NCI-H446 (cell line): ENCODE measurements at places on chromosomes 12 and 14.

- DNase-seq: no peak
These were observed 400.8 kb downstream of the GXYLT1 start for GRCh38 chr12:41743835-41744234.

GRCh38 chr14:67756496-67756895 lies 54.8 kb downstream of the RDH12 start:
- DNase-seq: no peak

DNA sequence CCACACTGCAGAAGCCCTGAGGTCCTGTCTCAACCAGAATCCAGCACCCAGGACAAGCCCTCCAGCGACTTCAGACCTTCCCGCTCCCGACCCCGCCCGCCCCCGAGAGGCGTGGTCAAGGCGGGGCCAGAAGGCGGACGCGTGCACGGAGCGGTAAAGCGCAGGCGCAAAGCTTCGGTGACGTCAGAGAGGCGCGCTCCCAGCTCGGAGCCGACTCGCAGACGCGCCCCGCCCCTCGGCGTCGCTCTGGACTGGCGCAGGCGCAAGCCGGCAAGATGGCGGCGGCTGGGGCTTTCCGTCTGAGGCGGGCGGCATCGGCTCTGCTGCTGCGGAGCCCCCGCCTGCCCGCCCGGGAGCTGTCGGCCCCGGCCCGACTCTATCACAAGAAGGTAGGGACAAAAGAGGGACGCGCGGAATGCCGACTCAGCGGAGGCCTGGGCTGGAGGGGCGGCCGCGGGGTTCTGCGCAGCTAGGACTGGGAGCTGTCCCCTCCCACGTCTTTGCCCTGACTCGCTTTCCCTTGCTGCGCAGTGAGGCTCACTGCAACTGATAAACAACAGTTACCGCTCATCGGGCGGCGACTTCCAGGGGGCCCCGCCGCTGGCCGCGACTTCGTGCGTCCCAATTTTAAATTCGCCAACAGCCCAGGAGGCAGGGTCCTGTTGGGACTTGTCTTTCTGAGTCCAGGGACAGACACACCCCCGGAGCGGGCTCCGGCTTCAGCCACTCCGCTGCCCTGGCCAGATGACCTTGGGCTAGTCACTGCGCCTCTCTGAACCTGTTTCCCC lies at the start of gene ISCU:
TSS of gene ISCU (plus strand) at position 249 of the 788 bp plus-strand sequence. CDS start at position 276, 27 bp downstream.
- peak; percentile 99 for DNase-seq

- DNase-seq: no peak
These were observed 135.4 kb downstream of the UNC79 start for GRCh38 chr14:93566065-93566693.

- no peak for DNase-seq
These were observed 547 bp upstream of the OR4K15 start for GRCh38 chr14:19974844-19975243.

DNA sequence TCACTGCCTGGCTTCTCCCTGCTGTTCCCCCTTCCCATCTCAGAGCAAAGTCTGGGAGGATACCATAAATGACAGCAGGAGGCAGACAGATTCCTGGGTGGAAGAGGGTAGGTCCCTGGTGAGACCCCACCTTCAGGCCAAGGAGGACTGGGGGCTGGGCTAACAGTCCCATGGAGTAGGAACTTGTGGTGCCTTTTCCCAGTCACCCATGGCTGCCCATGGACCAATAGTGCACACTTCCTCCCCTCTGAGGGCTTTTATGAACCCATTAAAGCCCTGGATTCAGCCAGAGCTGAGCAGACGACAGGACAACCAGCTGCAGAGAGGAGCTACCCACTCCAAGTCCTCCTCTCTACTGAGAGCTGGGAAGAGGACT lies 36.6 kb upstream of the OR5AU1 start:
- DNase-seq: no peak

DNA sequence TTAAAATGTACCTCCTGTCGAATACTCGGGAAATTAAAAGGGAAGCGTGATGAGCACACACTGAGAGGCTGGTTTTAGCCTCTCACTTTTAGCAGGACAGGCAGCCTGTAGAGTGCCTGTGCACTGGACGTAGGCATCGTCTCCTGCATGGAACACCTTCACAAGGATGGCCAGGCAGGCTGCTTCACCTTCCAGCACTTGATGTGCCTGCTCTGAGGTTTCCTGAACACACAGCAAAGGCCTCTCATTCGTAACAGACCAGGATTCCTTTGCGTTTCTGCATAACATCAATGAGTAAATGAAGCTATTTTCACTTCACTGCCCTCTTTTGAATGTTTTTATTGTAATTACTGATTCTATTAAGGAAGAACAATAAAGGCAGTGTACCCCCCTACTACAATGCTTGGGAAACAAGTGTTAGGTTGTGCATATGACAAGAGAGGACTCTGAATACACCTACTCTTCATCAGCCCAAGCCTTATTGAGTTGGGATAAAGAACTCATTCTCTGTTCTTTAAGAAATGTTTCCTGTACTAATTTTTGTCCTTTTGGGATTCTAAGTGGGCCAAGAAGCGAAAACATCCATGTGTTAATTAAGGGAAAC lies 1077.6 kb upstream of the FOXG1 start:
- DNase-seq: no peak

- no peak for DNase-seq
These were observed 17.9 kb downstream of the ZDHHC22 start for GRCh38 chr14:77123381-77124325.

- no peak for DNase-seq
These were observed 267.2 kb downstream of the PAWR start for GRCh38 chr12:79423560-79423959.

DNA sequence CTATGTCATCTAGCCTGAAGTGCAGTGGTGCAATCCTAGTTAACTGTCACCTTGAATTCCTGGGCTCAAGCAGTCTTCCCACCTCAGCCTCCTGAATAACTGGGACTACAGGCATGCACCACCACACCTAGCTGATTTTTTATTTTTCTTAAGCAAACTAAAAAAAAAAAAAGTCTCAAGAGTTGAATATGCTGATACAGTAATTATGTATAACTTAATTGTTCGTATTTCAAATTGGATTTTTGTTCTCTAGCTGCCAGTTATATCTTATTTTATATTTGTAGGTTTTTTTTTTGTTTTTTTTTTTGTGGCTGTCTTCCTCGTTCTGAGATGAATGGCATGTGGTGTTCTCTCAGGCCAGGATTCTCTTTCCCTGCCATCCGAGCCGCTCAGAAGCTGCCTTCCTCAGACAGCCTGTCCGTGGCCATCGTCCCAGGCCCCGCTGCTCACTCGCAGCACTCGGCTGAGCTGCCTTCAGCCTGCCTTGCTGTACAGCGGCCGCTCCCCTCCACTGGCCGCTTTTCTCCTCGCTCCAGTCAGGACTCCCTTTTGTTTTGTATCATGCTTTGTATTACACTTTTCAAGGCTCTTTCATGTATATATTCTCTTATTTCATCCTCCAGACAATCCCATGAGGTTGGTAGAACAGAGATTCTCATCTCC lies 53.3 kb downstream of the WDR20 start:
- DNase-seq: no peak
